ENCODE measurements at places on chromosomes 2 and 18. TPM values are rescaled to one million over a fixed set of nuclear protein-coding genes. Genes with fewer than 3 reads are reported as not detected.
A peak's percentile ranks its signal among the peaks of the same experiment; 100 is the strongest.

POTEI gene
- not detected for total RNA-seq

GRCh38 chr2:200242570-200242969, 63.9 kb upstream of the SPATS2L start:
- no peak for DNase-seq

DNA sequence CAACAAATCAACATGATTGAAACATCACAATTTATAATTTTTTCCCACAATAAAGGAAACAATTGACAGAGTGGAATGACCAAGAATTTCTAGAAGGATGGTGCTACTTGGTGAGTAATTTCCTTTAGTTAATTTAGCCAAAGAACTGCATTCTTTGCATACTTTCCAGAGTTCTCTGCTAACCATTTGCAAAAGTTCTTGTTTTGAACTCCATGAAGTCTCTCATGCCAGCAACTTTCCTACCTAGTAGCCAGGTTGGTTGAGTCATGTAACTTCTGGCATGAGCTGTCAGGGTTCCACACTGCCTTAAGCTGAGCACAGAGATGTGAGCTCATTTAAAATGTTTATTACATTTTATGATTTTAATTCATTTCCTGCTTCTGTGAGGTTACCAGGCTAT, 539.6 kb downstream of the PID1 start:
- DNase-seq: no peak

DNA sequence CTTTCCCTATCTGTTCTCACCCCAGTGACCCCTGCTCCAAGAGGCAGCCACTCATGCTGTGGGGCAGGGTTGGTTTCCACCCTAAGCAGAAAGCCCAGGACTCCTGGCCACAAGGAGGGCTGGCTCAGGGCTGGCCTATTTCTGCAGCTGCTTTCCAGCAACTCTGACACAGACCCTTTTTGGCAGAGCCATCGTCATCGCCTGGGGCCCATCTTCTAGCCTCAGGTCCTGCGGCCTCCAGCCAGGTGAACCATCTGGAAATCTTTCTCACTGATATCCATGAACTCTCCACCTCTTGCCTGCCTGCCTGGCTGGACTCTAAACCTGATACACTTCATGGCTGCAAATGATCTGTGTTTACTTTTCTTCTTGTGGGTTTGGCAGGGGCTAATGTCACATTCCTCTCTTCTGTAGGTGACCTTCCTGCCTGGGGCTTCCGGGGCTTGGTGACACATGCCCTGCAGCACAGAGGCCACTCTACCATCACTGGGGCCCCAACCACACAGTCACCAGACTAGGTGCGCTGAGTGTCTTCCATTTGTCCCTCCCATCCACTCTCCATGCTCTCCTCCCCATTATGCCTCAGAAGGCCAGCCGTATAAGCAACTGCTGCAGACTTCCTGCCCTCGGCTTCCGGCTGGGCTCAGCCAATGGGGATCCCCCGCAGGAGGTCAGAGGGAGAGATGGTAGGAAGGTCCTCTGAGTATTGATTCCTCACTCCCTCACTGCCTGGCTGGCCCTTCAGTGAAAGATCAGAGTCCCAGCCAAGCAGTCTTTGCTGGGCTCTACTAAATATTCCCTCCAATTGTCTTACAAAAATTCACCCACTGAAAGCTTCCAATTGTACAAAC, 9.7 kb upstream of the COPS8 start:
- DNase-seq: no peak

- no peak for DNase-seq
Observed at GRCh38 chr2:96626553-96626942, 11.6 kb downstream of the KANSL3 start.

- peak; percentile 93 for DNase-seq
Observed at GRCh38 chr2:178478439-178479274, at the start of gene FKBP7. Gene FKBP7, minus strand, starts transcription at chr2:178478600. Its CDS starts 101 bp downstream, at chr2:178478499.

- DNase-seq: no peak
Observed at GRCh38 chr2:55934337-55934736, 10.8 kb upstream of the EFEMP1 start.

DNA sequence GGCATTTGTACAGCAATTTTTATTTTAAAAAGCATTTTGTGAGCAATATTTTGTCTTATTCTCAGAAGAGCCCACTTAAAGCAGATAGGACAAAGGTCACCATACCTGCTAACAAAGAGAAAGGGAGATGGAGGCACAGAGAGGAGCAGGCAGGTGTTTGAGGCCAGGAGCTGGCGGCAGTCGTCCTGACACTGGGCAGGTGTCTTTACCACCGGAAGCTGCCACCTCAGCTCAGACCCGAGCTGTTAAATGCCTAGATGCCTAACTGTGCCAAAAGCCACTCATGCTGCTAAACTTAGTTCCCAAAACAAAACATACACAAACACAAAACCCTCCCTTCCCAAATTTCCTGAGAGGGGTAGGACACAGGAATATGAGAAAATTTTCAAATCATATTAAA, 120.9 kb downstream of the CNTNAP5 start:
- DNase-seq: no peak

PLEK gene
- total RNA-seq: 39.9 TPM

GRCh38 chr18:51068105-51068504, 38.1 kb downstream of the SMAD4 start:
- no peak for DNase-seq

DNA sequence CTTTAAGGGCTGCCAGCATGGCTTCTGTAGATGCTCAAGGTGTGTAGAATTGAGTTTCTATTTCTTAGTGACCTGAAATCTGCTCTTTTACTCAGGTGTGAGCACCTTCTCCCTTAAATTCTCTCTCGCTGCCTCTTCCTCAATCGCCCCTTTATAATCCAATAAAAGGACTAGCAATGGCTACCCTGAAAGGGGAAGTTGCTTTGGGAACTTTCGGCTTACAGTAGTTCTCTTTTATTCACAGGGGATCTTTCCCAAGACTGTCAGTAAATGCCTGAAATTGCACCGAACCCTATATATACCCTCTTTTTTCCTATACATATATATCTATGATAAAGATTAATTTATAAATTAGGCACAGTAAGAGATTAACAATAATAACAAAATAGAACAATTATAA, 121.8 kb downstream of the ACTR3 start:
- no peak for DNase-seq

CHRNG gene
- not detected for total RNA-seq

- DNase-seq: peak; percentile 31
Observed at GRCh38 chr2:41836948-41837347, 210.9 kb upstream of the PKDCC start.

All from B cell (primary cell).